ENCODE measurements at places on chromosomes 5 and 9.

- no peak for DNase-seq
Observed at GRCh38 chr5:78648359-78649210, at the start of gene LHFPL2. Gene LHFPL2 (minus strand): TSS chr5:78648772. CDS start chr5:78510213, 138,559 bp downstream.

DNA sequence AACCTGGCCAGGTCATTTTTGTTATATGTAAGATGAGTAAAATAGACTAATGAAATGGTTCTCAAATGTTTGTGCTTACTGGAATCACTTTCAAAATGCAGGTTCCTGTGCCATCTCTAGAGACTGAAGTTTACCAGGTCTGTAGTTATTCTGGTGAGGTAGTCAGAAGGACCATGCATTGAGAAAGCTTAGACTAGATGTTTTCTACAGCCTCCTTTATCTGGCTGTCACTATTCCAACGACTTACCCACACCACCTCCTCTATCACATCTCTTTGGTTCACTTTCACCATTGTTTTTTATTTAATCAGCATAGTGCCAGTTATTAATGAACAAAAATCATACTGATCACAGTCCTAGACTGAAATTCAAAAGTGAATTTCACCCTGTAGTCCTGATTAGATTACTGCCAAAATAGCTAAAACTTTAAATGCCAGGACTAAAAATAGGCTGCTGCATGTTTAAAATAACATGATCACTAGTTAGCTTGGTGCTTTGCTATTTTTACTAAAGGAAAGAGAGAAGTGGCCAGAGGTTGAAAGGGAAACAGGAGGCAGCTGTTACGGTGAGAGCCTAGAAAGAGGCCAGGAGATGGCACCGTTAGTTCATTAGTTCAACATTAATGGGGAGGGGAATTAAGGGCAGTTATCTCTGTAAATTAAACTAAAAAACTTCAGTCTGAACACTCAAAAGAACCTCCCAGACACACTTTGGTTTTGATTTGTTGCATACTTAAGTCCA is 13.9 kb upstream of the FNIP1 start:
- no peak for DNase-seq

- no peak for DNase-seq
Observed at GRCh38 chr9:134389642-134390041, 63.4 kb downstream of the RXRA start.

DNA sequence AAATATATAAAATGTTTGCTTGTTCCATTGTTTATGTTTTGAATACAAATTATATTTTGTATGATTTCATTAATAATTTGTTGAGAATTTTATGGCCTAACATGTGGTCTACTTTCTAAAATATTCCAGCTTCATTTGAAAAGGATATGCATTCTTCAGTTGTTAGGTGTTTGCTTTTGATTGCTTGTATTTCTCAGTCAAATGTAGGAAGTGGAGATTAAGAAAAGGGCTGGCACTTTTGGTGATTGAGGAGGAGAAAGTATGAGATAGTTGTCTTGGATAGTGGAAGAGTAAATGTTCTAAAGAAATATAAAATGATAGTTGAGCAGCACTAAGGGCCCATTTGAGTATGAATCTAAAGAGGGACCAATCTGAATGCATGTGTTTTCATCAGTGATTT is 23.1 kb downstream of the JAK2 start:
- DNase-seq = no peak

DNA sequence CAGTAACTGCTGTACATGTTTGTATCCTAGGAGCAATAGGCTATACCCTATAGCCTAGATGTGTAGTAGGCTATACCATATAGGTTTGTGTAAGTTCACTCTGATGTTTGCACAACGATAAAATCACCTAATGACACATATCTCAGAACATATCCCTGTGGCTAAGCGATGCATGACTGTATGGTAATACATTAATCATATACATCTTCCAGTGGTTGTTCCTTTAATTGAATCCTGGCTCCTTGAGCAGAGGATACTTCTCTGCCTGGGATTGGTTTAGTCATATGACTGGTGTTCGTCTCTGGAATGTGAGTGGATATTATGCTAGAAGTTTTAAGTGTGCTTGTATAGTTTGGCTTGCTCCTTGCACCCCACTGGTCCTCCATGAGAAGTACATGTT is 425.8 kb downstream of the MAN2A1 start:
- no peak for DNase-seq

DNA sequence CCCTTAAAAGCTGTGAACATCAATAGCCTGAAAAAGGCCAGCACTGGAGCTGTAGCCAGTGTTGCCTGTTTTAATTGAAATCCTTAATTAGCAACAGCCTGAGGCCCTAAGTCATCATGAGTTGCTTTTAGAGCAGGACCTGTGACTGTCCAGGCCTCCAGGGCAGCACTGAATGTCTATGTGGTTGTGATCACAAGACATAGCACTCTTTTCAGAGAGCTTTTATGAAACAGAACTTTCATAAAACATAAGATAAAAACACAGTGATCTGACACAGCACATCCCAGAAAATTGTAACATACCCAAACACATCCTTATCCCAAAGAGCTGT is 85.5 kb upstream of the MYO10 start:
- no peak for DNase-seq

DNA sequence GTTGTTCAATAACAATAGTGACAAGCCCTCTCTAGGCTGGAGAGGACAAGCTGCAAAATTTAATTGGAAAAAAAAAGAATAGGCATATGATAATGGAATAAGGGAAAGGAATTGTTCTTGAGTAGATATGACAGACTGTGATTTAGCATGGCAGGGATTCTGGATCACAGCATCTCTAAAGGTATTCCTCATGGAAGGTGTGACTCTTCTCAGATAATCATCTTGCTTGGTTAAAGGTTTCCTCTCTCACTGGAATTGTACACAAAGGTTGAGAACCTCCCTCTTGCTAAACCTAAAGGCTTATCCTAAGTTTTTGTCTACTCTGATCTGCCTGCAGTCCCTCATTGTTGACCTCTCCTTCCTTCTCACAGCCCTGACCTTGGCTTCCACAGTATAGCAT is 31.6 kb downstream of the ELOVL7 start:
- DNase-seq = no peak

GRCh38 chr9:105079457-105079856 is 151.5 kb upstream of the ABCA1 start:
- no peak for DNase-seq

DNA sequence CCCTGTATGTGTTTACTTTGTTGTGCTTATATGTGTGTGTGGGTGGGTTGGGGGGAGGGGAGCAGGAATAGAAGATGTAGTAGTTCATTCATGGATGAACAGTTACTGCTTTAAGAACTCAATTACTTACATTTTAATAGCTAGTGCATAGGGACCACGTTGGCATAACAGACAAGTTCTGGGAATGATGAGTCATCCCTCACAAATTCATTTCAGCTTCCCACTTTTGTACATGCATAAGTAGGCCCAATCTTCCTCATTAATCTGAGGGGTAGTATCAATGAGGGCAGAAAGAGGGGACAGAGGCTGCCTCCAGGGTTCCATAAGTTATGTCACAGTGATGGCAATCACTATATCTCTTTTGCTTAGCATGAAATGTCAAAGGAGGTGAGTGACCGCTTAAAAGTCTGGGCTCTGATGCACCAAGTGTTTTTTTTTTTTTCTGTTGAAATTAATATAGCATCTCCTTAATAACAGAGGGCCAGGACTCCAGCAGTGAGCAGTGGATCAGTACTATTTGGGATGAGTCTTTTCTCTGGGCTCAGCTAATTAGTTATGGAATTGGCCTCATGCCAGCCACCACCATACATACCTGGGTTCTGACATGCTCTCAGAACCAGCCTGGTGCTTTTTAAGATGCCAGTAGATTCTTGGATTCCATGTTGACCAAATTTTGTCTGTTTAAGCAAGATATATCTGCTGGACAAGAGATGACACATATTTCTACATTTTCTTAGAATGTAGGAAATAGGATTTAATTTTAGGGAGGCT is 37.1 kb downstream of the PRDM6 start:
- no peak for DNase-seq

- DNase-seq = no peak
Observed at GRCh38 chr5:34620185-34620584, 35.9 kb upstream of the RAI14 start.

DNA sequence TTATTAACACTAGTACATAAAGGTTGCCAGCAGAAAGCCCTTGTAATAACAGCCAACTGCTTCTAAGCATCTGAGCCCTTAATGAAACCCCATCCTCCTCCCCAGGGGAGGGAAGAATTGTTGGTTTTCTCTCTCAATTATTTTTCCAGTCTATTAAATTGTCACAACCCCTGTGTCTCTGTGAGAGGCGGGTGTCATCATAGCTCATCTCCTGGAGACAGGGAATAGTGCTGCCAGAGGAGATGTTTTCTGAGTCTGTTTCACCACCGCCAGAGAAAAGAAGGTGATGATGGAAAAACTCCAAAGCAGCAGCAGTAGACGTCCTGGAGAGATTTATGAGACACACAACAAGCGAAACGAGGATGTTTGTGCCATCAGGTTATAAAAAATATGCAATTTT is 271.1 kb upstream of the NMUR2 start:
- DNase-seq = no peak

GRCh38 chr5:40347981-40348725 is 331.6 kb upstream of the PTGER4 start:
- no peak for DNase-seq

DNA sequence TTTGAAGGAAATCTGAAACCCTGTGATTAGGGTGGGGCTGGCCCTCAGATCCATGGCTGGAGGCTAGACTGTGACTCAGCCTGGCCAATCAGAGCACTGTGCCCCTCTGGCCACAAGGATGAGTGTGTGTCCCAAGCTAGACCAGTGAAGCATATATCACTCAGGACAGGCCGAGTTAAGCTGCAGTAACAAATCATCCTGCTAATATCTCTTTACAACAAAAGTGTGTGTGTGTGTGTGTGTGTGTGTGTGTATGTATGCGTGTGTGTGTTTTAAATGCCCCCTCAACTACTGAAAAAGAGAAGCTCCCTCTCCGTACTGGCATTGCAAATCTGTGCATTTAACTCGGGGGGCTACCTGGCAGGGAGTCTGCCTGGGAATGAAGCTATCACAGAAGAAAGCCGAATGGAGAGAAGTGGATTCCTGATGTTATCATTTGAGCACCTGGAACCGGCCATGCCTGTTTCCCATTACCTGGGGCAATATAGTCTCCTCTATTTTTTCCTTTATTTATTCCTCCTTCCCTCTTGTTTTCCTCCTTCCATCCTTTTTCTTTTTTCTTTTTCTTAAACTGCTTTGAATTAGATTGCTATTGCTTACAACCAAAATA is 25.6 kb downstream of the STC2 start:
- DNase-seq = peak; percentile 6

GRCh38 chr5:36675282-36675681 is 68.9 kb downstream of the SLC1A3 start:
- no peak for DNase-seq

DNA sequence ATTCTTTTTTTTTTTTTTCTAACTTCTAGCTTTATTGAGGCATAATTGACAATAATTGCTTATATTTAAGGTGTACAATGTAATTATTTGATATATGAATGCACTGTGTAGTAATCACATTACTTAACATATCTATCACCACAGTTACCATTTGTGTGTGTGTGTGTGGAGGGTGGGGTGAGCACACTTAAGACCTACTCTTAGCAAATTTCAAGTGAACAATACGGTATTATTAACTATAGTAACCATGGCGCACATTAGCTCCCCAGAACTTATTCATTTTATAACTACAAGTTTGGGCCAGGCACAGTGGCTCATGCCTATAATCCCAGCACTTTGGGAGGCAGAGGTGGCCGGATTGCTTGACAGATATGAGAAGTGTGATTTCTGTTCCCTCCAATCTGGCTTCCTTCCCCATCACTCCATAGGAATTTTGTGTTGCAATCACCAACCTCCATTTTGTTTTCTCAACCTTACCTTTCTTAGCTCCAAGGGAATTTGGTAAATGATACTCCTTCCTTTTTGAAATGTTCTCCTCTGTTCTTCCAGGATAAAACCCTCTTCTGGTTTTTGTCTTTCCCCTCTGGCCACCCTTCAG is 14.9 kb downstream of the TXN start:
- no peak for DNase-seq

DNA sequence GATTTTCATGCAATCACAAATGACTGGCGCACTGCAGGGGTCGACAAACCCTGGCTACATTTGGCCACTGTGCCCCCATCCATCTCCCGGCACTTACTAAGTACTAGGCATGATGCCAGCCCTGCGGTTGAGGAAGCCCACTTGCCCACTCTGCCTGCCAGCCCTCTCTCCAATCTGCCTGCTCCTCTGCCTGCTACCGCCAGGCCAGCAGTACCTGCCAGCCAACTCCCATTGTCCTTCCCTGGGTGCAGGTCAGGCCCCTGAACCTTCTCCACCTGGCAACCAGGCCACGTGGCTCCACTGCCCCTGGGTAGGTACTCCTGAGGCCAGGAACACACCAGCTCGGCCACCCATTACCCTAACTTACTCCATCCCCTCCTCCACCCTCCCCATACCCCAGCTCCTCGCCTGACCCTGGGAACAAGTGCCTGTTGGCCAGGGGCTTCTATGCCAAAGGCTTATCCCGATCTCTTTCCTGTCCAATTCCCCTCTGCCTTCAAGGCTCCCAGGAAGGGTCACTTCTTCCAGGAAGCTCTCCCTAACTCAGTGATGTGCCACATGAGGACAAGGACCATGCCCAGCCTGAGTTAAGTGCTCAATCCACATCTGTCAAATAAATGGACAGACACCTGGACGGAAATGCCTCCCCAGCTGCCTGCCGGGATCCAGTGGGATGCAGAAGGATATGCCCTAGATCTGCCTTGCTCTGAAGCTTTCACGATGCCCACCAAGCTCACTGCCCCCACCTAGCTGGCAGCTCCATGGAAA is 6.6 kb downstream of the EEIG1 start:
- DNase-seq = no peak

DNA sequence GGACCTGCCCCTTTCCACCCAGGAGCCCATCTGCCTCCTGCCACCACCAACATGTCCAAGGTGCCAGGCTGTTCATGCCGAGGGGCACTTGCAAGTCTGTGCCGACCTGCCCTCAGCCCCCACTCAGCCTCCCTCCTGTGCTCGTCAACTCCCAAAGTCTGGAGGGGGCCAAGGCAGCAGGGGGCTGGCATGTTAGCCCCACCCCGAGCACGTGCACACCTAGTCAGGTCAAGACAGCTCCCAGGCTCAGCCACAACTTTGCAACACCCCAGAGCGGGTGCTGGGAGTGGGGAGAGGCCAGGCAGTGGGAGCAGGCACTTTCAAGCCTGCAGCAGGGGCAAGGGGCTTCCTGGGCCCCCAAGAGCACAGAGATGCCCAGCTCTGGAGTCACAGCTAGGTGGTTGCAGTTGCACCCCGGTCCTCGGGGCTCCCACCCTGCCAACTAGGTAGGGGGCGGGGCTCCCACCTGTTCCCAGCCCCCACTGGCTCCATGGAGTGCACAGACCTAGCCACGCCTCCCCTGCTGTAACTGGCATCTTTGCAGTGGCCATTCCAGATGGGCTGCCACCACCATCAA is 272.5 kb downstream of the CETN3 start:
- DNase-seq = no peak
